ENCODE measurements at places on chromosomes 7 and 10.

DNA sequence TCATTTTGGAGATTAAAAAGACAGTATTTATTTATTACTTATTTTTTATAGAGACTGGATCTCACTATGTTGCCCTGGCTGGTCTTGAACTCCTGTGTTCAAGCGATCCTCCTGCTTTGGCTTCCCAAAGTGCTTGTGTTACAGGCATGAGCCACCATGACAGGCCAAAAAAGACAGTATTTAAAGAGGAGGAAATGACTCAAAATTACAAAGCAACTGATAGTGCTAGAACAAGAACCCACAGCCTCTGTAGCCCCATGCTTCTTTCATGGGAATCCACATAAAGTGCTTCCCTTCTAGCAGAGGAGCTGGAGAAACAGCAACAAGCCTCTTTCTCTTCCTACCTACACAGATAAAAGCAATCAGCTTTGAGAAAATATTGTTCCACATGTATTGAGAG is 230.7 kb upstream of the PODXL start:
- DNase-seq: no peak

- DNase-seq: peak; percentile 59
Measured at GRCh38 chr10:56319386-56319785, 41.7 kb downstream of the ZWINT start.

- DNase-seq: no peak
Measured at GRCh38 chr7:127365164-127365956, 27.1 kb downstream of the ZNF800 start.

GRCh38 chr7:1965579-1966294 is 267.0 kb downstream of the MAD1L1 start:
- no peak for DNase-seq

GRCh38 chr10:75648351-75648750 is 216.9 kb downstream of the LRMDA start:
- DNase-seq: no peak

- DNase-seq: no peak
Measured at GRCh38 chr7:32670110-32671025, 175.1 kb downstream of the AVL9 start.

DNA sequence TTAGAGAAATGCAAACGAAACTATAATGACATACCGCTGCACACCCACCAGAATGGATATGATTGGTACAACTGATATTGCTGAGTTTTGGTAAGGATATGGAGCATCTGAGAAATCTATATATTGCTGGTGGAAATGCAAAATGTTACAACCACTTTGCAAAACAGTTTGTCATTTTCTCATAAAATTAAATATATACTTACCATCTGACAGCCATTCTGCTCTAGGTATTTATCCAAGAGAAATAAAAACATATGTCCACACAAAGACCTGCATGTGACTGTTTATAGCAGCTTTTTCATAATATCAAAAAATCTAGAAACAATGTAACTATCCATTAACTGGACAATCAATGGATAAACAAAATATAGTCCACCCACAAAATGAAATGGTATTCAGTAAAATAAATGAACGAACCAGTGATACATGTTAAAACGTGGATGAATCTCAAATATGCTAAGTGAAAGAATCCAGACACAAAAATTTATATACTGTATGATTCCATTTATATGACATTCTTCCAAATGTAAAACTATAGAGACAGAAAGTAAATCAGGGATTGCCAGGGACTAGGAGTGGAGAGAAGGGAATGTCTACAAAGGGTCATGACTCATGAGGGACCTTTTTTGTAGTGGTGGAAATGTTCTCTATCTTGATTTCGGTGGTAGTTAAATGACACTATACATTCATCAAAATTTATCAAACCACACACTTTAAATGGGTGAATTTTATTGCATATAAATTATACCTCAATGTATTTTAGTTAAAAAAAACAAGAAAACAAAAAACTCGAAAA is 312.0 kb upstream of the GLI3 start:
- DNase-seq: no peak

DNA sequence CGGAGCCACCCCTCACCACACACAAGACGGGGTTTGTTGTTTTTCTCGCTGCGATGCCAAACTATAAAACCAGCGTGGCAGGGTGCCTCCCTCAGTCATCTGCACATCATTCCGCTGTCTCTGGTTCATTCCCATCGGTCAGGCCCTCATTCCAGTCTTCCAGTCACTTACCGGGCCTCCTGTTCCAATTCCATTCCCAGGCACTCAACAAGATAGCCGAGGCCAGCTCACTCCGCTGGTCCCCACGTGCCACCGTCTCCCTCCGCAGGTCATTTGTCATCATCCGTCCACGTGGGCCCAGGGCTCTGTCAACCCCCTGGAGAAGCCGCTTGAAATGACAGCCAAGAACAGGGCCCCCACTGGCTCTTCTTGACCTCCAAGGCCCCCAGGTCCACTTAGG is 6.1 kb upstream of the TMEM184A start:
- DNase-seq: no peak

DNA sequence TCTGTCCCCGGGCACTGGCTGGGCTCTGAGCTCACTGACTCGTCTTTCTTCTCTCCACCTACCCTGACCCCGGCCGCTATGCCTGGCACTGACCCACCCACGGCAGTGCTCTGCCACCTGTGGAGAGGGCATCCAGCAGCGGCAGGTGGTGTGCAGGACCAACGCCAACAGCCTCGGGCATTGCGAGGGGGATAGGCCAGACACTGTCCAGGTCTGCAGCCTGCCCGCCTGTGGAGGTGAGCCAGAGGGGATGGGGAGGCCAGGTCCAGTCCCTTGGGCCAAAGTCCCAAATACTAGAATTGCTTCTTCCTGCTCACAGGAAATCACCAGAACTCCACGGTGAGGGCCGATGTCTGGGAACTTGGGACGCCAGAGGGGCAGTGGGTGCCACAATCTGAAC is 27.3 kb downstream of the TBATA start:
- DNase-seq: no peak

DNA sequence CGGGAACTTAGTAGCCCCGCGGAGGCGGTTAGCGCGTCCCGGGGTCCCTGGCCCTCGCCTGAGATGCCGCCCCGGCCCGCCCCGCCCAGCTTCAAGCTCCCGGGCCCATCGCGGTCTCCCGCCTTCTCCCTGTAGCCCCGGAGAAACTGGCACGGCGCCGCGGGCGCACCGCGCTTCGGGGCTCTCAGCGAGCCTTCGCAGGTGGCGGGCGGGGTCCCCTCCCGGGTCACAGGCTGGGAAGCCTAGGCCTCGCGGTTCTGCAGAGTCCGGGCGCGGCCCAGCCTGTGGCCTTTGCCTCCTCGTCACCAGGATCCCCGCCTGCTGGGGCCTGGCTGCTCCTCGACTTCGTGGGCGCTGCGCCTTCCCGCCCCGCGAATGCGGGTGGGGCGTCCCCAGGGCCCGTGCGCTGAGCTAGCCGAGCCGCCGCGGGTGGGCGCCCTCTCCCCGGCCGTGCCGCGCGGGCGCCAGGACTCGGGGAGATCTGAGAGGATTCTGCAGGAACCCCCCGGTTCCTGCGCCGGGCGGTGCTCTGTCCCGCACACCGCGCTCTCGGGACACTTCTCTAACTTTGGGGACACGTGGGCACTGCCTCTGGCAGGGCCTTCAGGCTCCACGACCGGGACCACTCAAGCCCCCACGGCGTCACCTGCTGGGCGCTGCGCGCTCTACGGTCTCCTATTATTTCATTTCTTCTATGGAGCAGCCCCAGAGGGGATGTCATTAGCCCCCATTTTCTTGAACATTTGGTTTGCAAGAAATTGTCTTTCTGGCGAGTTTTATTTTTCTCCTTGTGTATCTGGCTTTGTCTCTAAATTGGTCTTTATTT is 682 bp upstream of the RGS10 start:
- no peak for DNase-seq

- DNase-seq: no peak
Measured at GRCh38 chr7:75795831-75796285, 17.7 kb downstream of the CCL24 start.

GRCh38 chr7:69687739-69688433 is 89.6 kb downstream of the AUTS2 start:
- DNase-seq: no peak

DNA sequence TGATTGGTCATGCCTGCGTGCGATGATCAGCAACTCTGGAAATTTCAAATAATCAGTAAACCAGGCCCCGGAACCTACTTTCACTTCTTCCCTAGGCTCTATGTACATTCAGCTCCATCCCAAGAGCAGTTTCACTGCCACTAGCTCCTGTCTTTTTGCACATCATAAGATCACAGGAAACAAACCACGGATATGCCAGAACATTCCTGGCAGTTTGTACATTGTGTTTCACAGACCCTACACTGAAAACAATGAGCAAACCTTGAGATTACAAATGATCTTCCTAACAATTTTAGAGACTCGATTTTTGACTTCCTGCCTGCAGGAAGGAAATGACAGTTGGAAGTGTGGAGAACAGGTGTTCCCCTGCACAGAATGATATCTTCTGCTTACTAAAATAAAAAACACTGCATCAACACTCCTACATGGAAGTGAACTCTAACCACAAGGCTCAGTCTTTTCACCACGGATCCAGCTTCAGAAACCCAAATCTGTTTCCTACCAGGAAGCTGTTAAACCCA is 7.6 kb upstream of the TMEM236 start:
- DNase-seq: no peak

DNA sequence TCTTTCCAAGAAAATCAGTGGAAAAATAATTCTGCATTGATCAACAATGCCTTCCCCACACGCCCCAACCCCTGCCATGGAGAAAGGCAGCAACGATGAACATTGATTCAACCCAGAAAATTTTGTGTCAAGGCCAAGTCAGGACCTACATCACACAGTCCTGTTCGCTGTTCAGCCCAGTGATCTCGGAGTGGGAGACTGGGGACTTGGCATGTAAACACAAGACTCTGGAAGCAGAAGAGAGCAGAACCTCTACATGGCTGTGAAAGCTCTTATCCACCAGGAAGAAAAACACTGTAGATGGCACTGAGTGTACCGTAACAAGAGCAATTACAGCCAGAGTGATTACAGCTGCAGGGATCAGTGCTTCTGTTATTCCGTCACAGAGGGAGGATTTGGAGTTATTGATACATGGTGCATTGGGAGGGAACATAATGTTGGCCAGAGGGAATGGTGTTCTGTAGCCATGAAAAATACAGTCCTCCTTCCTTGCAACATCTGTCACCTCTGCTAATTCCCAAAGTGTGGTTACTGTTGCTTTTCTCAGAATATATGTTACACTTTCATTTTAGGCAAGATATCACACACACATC is 136.6 kb downstream of the IQUB start:
- DNase-seq: no peak

DNA sequence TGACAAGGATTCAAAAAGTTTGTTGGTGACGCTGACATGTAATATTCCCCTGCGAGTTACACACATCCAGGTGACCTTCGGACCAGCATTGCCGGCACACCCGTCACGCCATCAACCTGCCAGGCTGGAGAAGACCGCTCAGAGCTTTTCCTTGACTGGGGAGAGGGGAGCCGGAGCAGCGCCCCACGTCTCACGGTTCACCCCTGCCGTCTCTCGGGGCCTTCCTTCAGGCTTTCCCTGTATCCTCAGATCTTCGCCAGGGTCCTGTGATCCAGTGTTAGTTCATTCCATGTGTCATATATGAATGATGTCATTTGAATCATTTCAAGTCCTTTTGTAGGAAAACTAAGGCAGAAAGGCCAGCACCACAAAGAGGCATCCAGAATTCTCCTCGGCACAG is 127.8 kb downstream of the MGMT start:
- DNase-seq: no peak

DNA sequence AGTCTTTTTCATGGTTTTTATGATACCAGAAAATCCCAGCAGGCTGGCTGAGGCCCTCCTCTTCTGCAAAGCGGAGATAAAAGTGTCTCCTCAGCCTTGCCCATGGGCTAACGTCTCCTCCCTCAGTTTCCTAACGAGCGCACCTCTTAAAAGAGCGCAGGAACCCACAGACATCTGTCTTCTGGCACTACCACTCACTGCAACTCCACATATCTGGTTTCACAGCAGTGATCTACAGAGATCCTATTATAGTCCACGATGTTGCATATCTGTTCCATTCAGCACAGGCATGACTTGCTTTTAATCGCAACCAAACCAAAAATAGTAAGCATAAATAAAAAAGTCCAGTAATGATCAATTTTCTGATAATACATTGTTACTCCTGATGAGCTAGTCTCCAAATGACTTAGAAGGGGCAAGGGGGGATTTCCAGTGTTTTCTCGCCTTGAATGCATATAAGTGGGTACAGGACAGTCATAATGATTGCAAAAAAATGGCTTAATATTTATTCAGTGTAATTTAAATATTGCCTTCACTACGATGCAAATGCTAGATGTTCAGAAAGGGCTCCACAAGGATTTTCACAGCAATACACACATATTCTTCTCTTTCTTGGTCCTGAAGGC is 20.9 kb downstream of the ANKRD22 start:
- no peak for DNase-seq

DNA sequence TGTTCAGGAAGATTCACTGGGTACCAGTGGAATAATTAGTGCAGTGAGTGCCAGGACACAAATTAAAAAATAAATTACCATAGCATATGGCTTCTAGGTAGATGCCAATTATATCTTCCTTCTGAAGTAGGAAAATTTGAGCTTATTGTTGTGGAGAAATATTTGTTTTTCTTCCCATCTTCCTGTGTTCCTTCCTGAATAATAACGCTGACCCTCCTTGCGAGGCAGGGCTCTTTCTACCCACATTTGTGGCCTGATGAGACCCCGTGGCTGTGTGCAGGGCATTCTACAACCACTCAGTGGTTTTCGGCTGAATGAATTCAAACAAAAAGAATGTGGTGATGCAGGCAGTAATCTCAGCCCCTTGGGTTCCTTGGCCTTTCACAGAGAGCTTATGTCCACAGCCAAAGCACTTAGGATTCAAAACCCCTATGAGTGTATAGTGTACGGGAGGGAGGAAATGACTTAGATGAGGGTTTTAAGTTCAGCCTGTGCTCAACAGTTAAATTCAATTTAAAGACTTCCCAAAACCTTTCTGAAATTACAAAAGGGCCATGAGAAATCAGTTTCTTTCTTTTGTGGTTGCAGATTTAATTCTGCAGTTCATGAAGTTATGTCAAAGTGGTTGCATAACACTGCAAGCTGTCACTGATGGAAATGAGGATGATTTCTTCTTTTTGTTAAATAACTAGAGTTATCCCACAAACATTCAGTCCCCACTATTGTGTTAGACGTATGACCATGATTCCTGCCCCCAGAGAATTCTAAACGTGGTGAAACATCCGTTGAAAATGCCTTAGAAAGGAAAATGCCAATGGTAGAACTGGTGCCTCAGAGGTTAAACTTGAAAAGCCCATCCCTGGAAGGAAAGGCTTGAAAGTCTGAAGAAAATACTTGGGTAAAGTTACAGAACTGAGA is 255.3 kb downstream of the FZD1 start:
- no peak for DNase-seq

- DNase-seq: no peak
Measured at GRCh38 chr10:10892290-10892875, 125.3 kb upstream of the CELF2 start.

DNA sequence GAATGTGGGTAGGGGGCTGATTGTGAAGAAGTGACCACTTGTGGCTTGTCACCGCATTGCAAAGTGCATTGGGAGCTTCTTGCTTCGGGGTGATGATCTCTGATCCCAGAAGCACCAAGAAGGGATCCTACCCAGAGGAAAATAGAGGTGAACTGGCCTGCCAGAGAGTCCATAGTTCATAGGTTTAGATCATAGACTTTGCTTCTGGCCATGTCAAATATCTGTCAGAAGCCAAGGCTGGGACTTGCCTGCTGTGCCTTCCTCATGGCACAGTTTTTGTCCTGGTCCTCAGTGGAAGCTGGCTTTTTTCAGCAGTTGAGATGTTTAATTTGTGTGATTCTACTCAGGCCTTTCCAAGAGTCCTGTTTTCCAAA is 1.1 kb downstream of the ZSWIM8 start:
- DNase-seq: no peak

Measured in HS-5 (cell line).